ENCODE measurements at places on chromosomes 6 and 20.

GRCh38 chr20:24305371-24305770, 164.1 kb upstream of the SYNDIG1 start:
- DNase-seq, result no peak

DNA sequence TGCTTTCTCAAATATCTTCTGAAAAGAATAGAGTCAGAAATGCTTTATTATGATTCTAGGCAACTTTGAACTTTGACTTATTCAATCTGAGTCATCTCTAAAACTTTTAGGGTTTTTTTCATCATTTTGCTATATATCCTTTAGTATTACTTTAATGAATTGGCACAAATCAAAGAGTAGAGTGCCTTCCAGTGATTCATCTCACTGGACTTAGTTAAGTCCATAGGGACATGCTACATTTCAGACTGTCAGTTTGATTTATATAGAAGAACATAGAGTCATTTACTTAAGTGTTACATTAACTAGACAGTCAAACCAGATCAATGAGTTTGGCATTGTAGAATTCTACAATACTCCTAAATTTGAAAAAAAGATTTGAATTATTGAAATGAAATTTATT, 1235.7 kb upstream of the MAP3K7 start:
- no peak for DNase-seq

DNA sequence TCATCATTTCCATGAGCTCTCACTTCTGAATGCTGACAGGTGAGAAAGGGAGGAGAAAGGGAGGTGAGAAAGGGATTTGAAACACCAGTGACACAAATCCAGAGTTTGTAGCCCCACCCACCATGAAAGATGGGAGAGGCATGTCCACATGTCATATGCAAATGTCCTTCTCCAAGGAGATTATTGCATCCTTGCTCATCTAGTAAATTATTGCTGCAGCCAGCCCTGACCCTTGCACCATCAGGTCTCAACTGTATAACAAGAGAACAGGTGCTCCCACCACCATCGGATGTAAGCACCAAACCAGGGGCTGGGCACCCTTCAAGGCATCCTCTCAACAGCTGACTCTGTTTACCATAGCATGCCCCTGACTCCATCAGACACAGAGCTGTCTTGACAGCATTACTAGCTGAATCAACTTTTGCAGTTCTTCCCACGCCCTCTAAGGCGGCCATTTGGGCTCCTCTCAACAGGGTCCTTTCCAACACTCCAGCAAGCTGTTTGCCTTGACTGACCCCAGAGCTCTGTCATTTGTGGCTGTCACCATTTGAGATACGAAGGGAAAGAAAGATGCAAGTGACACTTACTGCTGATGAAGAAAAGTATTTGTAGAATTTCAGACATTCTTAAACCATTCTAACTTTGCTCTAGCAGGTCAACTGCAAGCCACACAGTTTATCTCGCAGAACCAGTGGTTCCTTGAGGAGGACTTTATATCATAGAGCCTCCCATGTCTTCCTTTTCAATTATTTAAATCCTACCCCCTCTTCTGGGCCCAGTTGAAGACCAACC, 14.2 kb downstream of the GFOD1 start:
- no peak for DNase-seq

DNA sequence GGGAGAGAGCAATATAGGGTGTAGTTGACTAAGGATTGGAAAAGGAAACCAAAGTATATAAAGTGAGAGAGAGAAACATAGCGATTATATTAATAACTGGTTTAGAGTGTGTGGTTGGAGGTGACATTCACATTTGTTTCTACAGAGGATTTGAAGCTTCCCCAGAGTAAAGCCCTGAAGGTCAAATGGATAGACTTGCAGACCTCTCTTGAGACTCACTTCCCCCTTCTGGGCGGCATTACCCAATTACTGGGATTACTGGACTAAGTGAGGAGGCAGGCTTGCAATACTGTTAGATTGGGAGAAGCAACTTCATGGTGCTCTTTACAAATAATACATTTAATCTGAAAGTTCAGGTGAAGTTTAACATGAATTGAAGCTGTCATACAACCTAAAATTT, 10.7 kb downstream of the FIG4 start:
- no peak for DNase-seq

DNA sequence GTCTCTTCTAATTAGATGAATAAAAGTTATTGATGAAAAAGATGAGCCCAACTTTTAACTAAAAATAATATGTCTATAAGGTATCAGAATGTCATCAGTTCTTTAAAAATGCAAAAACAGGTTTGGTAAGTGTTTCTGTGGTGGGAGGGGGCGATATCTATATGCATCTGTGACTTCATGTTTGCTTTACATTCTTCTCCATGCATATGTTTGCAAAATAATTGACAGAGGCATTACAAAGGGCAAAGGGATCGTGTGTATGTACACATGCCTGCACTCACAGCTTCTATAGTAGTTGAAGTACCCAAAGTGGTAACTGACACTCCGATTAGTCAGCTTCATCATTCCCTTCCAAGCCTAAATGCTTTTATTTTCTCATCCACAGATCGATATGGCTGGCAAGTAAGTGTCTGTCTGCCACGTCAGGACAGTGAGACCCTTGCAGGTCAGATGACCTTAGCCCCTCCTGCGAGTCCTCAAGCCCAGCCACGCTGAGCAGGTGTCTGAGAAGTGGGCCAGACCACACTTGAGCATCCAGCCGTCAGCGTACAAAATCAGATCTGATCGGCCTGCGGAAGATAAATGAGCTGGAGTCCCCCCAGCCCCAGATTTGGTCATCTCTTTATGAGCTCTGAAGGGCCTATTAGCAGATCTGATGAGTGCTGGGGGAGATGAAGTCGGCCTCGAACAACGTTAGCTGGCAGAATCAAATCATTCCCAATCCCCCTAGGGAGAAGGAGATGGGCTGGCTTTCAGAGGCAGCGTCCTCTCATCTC, 369.1 kb downstream of the MAFB start:
- DNase-seq, result no peak

DNA sequence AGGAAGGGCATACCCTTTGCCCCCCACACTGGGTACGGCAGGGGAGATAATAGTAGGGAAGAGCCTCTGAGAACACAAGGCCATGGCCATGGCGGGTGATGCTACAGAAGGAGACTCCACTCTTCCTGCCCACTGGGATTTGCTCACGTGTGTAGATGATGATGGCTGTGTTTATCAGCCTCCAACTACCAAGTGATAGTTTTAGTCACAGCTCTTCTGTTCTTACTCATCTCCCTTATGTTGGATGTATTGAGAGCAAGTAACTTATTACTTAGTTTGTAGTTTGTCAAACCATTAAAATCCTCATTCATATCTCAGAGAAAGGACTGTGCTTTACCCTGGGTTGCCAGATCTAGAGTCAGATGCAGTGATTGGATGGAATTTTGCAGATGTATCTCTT, 66.0 kb downstream of the CDH26 start:
- no peak for DNase-seq

DNA sequence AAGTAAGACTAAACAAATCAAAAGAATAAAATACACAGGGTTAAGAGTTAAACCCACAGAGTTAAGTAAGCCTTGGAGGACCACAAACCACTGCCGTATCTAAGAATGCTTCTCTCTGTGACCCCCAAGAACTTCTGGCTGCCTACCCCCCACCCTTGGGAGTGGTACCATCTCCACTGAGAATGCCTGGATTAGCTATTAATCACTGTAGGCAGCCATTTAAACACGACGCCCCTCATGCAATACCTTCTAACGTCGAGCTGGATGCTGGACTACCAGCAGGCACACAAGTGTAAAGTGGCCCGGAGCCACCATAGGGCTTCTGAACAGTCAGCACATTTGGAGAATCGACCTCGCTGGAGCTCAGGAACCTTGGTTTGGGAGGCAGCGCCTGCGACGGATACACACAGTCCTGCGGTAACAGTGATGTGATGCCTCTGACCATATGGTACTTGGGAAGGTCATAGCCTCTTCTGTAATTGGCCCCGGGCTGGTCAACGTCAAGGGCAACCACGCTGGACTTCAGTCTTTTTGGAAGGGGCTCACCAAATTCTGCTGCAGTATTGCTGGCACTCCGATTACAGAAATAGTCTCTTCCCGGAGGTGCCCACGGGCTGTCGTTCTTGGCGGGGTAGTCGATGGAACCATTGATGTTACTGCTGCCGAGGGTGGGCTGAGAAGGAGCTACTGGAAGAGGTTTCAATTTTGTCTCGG, 18.0 kb downstream of the ZNF217 start:
- DNase-seq, result no peak

DNA sequence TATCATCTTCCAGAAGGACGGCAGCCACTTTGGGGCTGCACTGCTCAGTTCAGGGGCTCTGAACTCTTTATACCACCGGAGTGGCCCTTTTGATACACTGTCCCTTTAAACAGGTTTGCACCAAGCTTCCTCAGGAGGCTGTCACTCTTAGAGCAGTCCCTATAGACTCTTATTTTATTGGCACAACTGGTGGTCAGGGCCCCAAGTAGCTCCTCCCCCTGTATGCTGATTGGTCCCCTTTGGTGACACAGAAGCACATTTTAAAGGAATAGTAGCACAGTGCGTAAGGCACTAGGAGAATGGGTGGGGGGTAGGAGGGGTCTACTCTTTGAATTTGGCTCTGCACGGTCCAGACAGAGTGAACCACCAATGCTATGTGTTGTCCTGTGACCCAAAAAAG, 122.6 kb upstream of the MLN start:
- DNase-seq, result no peak

- no peak for DNase-seq
These were observed 49.1 kb upstream of the CCR6 start for GRCh38 chr6:167073679-167074274.

GRCh38 chr6:16324606-16325225, 86.3 kb downstream of the GMPR start:
- no peak for DNase-seq

DNA sequence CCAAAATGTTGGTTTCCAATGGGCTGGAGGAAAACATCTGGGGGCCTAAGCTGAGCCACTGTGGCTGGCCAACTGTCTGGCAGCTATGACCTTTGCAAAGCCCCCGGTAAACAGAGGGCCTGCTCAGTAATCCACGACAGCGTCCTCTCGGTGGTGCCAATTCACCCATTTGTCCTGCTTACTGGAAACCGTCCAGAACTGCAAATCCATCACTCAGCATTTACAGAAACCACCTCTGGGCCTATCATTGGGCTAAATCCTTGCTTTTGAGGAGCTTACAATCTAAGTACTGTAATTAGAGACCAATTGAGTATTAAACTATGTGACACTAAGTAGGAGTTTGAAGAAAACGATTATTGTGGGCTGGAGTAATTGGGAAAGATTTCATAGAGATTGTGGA, 31.0 kb downstream of the ADAT2 start:
- no peak for DNase-seq

GRCh38 chr6:13463941-13464340, 23.5 kb downstream of the GFOD1 start:
- no peak for DNase-seq

- DNase-seq, result no peak
These were observed 211.7 kb upstream of the PRND start for GRCh38 chr20:4509825-4510522.

DNA sequence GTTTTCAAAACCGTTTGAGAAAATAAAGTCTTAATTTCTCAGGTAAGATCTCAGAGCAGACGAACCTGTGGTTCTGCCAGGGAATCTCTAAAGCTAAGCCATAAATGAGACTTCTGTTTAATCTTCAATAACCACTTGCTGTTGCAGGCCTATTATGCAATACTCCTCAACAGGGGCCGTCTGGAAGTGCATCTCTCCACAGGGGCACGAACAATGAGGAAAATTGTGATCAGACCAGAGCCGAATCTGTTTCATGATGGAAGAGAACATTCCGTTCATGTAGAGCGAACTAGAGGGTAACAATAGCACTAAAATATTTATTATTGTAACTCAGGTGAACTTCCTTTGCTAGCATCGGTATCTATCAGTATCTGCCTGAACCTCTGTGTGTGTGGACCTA, 223.7 kb downstream of the ARHGAP18 start:
- no peak for DNase-seq

DNA sequence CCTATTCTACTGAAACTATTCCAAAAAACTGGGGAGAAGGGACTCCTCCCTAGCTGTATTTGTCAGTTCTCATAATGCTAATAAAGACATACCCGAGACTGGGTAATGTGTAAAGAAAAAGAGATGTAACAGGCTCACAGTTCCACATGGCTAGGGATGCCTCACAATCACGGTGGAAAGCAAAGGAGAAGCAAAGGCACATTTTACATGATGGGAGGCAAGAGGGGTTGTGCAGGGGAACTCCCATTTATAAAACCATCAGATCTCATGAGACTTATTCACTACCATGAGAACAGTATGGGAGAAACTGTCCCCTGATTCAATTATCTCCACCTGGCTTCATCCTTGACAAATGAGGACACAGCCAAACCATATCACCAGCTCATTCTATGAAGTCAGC, 111.2 kb upstream of the RIPOR2 start:
- DNase-seq, result no peak

DNA sequence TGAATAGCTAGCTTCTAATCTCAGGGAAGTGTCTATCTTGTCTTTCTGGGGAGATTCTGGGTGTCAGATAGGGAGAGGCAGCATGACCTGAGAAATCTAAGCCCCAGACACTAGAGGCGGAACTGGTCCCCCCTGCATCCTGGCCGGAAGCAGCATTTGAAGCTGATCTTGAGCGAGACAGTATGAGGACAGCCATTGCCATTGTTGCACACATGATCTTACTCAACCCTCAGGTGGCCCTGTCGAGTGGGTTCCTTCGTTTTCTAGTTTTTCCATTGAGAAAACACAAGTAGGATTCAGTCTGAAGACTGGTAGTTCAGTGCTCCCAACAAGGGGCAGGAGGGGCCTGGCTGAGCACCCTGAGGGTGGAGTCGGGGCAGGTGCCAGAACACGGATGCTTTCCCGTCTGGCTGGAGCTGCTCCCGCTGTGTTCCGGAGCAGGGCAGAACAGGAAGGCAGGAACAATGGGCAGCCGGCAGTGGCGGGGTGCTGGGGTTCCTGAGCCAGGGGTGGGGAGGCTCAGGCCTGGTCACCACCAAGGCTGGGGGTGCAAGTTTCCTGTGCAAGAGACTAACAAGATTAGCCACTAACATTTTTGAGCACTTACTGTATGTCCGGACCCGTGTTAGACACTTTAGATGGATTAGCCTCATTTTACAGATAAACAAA, 7.9 kb upstream of the SDCBP2 start:
- DNase-seq, result no peak

- no peak for DNase-seq
These were observed 10.3 kb downstream of the RIN2 start for GRCh38 chr20:19768325-19768842.

DNA sequence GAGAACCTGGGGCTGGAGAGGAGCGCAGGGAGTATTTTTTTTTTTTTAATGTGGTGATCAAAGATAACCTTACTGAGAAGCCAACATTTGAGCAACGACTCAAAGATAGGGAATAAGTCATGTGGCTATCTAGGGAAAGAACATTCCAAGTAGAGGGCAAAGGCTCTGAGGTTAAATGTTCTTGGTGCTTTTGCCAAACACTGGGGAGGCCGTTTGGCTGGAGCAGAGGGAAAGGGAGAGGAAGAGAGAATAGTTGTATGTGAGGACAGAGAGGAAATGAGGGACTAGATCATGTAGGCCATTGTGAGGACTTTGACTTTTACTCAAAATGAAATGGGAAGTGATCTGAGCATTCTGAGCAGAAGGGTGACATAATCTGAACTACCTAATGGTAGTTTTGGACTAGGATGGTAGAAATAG, 27.8 kb downstream of the ACSS2 start:
- no peak for DNase-seq

- DNase-seq, result no peak
These were observed 96.9 kb upstream of the SGK1 start for GRCh38 chr6:134414793-134415192.

- no peak for DNase-seq
These were observed 5.7 kb upstream of the TIAM2 start for GRCh38 chr6:154989448-154989847.
